ENCODE measurements at places on chromosomes 1 and 21. TPM values are rescaled to one million over a fixed set of nuclear protein-coding genes. Genes with fewer than 3 reads are reported as not detected.

Gene DMRTA2
- total RNA-seq: not detected

GRCh38 chr21:41024341-41024740, 143.6 kb upstream of the BACE2 start:
- no peaks in the 10 kb centered on the region for H3K36me3 ChIP-seq
- no peak overlapping the region for H3K4me3 ChIP-seq
- no peaks in the 10 kb centered on the region for H3K4me1 ChIP-seq
- H3K27ac ChIP-seq: no peak overlapping the region
- DNase-seq: no peak

DNA sequence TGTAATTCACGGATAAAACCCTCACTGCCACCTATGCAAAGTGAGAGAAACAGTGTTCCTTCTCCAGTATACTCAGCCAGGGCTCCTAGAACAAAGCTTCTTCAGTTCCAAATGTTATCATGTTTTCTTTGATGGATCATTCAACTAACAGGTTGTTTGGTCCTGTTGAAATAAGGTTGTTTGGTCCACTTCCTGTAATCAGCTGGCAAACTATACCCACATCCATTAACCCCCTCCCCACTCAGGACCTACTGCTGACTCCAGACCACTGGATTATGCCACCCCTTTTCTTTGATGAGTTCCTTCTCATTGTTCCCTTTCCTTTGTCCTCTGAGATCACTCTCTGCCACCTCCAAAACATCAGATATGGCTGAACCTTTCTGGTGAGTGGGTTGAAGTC, 267.7 kb upstream of the USP25 start:
- no peaks in the 10 kb centered on the region for H3K36me3 ChIP-seq
- H3K4me1 ChIP-seq: no peaks in the 10 kb centered on the region
- no peak overlapping the region for H3K4me3 ChIP-seq
- DNase-seq: no peak
- H3K27me3 ChIP-seq: no peaks in the 10 kb centered on the region

- no peaks in the 10 kb centered on the region for H3K36me3 ChIP-seq
- no peak overlapping the region for H3K4me3 ChIP-seq
- no peak for DNase-seq
- no peaks in the 10 kb centered on the region for H3K27me3 ChIP-seq
- H3K4me1 ChIP-seq: no peaks in the 10 kb centered on the region
These were observed 529.8 kb upstream of the PRMT6 start for GRCh38 chr1:106526650-106527049.

DNA sequence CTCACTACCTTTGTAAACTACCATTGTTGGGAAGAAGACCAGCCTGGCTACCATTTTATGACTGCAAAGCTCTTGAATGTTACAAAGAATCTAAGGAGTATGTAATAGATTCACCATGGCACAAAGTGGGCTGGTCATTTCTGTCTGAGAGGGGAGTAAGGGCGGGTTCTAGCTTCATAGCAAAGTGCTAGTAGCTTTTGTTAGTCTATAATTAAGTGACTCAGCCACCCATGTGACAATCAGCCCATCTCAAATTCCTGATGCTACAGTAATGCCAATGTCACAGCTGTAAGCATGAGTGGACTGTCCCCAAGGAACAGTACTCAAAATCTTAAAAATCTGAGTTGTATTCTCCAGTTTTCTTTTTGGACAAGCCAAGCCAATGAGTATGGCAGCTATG, 15.4 kb upstream of the OTUD3 start:
- no peak for DNase-seq
- no peaks in the 10 kb centered on the region for H3K36me3 ChIP-seq
- H3K27me3 ChIP-seq: no peaks in the 10 kb centered on the region
- peaks cover 4% of the 10 kb centered on the region for H3K4me1 ChIP-seq

- no peak for DNase-seq
- no peaks in the 10 kb centered on the region for H3K36me3 ChIP-seq
- peak overlapping the region; percentile 95 for H3K27ac ChIP-seq
- H3K4me1 ChIP-seq: peaks cover 23% of the 10 kb centered on the region
These were observed 1.4 kb downstream of the PPP2R5A start for GRCh38 chr1:212286556-212287131.

Gene LRP8
- total RNA-seq: 2.7 TPM

DNA sequence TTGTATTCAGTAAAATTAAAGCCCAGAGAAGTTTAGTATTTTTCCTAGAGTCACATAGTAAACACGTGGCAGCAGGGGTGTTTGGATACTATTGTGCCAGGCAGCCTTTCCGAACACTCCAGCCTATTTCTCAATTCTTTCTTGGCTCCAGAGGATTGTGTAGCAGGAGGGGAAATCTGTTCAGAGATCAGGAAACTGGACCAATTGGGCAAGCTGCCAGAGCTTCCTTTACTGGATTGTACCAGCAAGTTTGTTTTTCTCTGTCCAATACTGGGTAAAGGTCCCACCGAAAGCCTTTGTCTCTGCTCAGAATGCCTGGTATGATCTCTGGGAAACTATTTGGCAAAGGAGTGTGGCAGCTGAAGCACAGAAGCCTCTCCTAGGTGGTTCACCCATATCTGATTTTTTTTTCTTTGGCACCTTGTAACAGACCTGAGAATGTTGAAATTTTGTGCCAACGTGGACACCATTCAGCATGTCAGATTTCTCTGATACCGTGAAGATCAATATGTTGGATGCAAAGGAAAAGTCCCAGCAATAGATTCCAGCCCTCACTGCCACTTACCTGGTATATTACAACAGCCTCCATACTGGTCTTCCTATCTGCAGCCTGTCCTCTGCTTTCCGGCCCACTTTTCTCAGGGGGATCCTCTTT, 126.2 kb downstream of the FGGY start:
- no peaks in the 10 kb centered on the region for H3K27me3 ChIP-seq
- H3K4me3 ChIP-seq: no peak overlapping the region
- DNase-seq: peak; percentile 57
- H3K27ac ChIP-seq: no peak overlapping the region

GRCh38 chr1:178774263-178774662, 49.2 kb downstream of the RALGPS2 start:
- peak; percentile 28 for DNase-seq
- no peaks in the 10 kb centered on the region for H3K36me3 ChIP-seq
- H3K27ac ChIP-seq: no peak overlapping the region
- H3K27me3 ChIP-seq: no peaks in the 10 kb centered on the region
- no peak overlapping the region for H3K4me3 ChIP-seq

DNA sequence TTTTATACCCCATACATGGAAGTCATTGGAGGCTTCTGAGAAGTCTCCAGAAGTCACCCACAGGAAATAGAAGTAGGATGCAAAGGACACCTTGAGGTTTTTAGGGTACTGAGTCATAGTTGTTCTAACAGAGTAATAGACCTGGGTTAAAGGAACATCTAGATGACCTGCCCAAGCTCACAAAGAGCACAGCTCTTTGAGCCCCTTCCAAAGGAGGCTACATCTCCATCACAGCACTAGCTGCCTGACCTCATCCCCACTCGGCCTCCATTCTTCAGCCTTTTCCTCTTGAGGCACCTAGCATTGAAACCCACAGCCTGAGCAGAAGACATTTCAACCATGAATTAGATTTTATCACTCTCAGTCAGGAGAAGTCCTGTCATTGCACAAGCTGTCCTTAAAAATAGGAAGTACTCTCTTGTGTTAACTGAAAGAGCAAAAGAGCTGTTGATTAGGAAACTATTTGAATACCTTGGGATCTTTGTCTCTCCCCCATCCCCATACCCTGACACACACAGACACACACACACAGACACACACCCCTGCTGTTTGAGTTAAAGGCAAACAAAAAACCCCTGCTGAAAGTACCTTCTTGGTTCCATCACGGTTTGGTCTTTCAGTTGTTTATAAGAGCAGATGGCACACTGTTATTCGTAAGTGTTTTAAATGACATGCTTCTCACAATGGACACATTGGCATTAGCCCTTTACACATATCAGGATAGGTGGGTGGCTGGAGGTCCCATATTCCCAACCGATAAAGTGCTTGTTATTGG, 22.2 kb downstream of the MKNK1 start:
- H3K4me1 ChIP-seq: no peaks in the 10 kb centered on the region
- no peak overlapping the region for H3K4me3 ChIP-seq
- no peaks in the 10 kb centered on the region for H3K36me3 ChIP-seq

DNA sequence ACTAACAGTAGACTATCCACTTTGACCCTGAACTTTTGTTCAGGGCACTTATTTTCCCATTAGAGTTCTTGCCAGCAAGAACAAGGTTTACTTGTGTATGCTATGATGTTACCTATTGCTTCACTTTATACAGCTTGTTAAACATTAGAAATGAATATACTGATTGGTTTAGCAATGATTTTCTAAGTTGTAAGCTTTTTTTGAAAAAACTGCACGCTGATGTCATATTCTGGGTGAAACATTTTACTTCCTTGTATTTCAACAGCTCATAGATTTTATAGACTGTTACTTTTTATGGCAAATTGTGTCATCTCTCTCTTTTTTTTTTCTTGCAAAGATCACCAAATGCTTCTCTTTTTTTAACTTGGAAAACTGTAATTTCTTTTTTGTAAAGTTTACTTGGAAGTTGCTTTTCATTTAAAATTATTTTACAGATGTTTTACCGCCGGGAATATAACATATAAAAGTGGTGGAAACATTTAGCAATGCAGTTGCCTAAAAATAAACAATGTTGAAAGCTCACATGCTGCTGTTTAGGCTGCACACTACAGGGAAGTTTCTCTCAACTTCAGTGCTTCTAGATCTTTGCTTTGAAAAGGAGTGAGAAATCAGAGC, 215.3 kb upstream of the NFIA start:
- H3K36me3 ChIP-seq: no peaks in the 10 kb centered on the region
- peaks cover 5% of the 10 kb centered on the region for H3K27me3 ChIP-seq

Gene CD1E
- total RNA-seq: not detected

DNA sequence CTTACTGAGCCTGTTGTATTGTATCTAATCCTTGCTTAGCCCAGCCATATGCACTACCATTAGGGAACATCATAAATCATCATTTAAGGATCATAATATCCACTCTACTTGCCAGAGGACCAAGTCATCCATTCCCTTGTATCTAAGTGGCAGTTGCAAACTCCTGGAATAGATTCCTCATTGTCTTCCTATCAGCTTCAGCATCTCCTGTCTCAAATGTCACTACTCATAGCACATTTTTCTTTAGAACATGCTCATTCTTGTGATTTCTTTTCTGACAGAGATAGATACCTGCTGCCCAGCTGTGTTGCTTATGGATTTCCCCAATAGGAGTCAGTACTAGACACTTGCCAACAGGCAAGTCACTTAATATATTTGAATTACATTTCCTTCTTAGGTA, 84.3 kb downstream of the OLFML3 start:
- no peak for DNase-seq
- H3K27me3 ChIP-seq: no peaks in the 10 kb centered on the region
- no peak overlapping the region for H3K27ac ChIP-seq

DNA sequence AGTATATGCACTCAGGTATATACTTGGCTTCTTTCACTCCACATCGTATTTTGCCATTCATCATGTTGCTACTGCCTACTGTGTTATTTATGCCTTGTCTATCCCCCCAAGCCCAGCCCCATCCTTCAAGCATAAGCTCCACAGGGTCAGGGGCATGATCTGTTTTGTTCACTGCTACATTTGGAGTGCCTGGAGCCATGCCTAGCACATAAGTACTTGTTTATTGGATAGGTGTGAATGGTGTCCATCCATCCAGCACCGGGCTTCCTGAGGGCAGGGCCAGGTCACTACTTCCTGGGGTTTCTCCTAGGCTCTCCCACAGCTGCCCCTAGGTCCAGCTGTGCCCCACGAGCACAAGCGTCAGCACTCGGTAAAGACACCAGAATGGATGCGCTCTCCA, 289.0 kb upstream of the VAMP3 start:
- no peak for DNase-seq
- peaks cover 2% of the 10 kb centered on the region for H3K27me3 ChIP-seq
- H3K27ac ChIP-seq: no peak overlapping the region

Gene KCNN3
- 0.36 TPM for total RNA-seq

GRCh38 chr1:181730606-181731005, 247.3 kb downstream of the CACNA1E start:
- H3K4me3 ChIP-seq: no peak overlapping the region
- no peak overlapping the region for H3K27ac ChIP-seq
- H3K36me3 ChIP-seq: no peaks in the 10 kb centered on the region
- no peak for DNase-seq

DNA sequence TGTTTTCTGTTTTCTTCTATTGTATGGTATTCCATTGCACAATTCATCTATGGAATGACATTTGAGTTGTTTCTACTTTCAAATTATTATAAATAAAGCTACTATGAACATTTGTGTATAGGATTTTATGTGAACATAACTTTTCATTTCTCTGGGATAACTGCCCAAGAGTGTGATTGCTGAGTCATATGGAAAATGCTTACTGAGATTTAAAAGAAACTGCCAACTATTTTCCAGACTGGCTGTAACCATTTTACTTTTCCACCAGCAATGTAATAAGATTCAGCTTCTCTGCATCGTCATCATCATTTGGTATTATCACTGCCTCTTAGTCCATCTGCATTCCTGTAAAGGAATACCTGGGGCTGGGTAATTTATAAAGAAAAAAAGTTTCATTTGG, 779.6 kb upstream of the PRMT6 start:
- H3K27me3 ChIP-seq: no peaks in the 10 kb centered on the region
- no peaks in the 10 kb centered on the region for H3K36me3 ChIP-seq
- DNase-seq: no peak
- no peaks in the 10 kb centered on the region for H3K4me1 ChIP-seq
- H3K27ac ChIP-seq: no peak overlapping the region

DNA sequence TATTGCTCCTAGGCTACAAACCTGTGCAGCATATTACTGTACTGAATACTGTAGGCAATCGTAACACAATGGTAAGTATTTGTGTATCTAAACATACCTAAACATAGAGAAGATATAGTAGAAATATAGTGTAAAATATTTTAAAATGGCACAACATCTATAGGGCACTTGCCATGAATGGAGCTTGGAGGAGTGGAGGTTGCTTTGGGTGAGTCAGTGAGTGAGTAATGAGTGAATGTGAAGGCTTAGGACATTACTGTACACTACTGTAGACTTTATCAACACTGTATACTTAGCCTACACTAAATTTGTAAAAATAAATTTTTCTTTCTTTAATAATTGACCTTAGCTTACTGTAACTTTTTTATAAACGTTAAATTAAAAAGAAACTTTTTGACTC, 7.9 kb downstream of the LEFTY2 start:
- H3K27ac ChIP-seq: no peak overlapping the region
- no peak overlapping the region for H3K4me3 ChIP-seq
- H3K27me3 ChIP-seq: no peaks in the 10 kb centered on the region
- H3K4me1 ChIP-seq: no peaks in the 10 kb centered on the region
- H3K36me3 ChIP-seq: no peaks in the 10 kb centered on the region
- no peak for DNase-seq

- H3K4me1 ChIP-seq: no peaks in the 10 kb centered on the region
- no peaks in the 10 kb centered on the region for H3K27me3 ChIP-seq
- peak; percentile 22 for DNase-seq
- no peak overlapping the region for H3K4me3 ChIP-seq
These were observed 95.6 kb downstream of the ASH1L start for GRCh38 chr1:155466996-155467395.

- H3K4me3 ChIP-seq: no peak overlapping the region
- H3K27ac ChIP-seq: no peak overlapping the region
- H3K4me1 ChIP-seq: no peaks in the 10 kb centered on the region
These were observed 842.2 kb downstream of the USP25 start for GRCh38 chr21:16572032-16572431.
